ENCODE measurements at places on chromosomes 16 and 17.

GRCh38 chr17:44808156-44808555 is 21.9 kb downstream of the GJC1 start:
- DNase-seq = no peak

DNA sequence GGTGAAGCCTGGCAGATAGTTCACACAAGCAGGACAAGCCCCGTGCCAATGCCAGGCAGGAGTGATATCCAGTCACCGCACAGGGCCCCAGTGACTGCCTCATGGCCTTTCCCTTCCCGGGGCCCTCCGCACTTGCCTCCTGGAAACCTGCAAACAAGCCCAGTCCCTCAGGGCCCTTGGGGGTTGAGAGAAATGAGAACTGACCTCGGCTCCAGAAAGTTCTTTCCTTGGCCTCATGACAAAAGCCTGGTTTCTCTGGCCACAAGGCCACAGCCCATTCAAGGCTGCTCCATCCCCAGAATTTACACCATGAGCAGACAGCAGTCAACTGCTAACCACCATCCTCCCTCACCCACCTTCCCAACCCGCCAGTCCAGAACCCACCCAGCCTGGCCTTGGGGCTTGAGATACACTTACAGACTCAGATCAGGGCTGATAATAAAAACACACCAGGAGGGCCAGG is 77.6 kb downstream of the CCDC182 start:
- DNase-seq = no peak

- DNase-seq = no peak
These were observed 460.6 kb downstream of the KCNJ2 start for GRCh38 chr17:70629902-70630301.

GRCh38 chr17:36849871-36850348 is 87.4 kb upstream of the LHX1 start:
- no peak for DNase-seq

- DNase-seq = no peak
These were observed 6.9 kb downstream of the GNAO1 start for GRCh38 chr16:56198006-56198754.

DNA sequence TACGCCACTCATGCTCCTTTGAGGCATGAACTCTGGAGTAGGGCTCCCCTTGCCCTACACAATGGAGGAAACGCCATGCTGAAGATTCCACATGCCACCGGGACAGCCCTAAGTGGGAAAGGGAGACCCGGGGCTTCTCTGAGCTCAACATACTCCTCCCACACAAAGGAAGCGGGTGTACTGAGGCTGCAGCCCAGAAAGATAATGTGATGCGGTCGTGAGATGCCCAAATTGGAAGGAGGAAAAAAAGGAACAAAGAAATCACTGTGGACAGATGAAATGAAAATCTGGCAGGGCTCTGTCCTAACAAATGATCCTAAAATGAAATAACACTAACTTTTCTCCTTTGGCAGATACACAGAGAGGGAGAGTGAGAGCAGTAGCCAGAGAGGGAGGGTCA is 182.1 kb downstream of the ZFHX3 start:
- DNase-seq = no peak

DNA sequence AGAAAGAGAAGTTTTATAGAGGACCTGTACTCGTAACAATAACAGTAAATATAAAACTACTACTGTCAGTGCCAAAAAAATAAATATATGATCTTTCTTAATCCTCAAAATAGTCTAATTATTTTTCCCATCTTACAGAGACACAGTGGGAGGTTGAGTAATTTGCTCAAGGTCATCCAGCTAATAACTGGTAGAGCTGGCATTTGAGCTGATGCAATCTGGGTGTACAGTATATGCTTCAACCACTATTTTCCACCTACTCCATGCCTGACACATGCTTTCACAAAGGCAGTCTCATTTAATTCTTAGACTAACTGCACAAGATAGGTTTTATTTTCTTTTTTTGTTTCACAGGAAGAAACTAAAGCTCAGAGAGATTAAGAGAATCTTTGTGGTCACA is 33.6 kb downstream of the PIGL start:
- DNase-seq = no peak

DNA sequence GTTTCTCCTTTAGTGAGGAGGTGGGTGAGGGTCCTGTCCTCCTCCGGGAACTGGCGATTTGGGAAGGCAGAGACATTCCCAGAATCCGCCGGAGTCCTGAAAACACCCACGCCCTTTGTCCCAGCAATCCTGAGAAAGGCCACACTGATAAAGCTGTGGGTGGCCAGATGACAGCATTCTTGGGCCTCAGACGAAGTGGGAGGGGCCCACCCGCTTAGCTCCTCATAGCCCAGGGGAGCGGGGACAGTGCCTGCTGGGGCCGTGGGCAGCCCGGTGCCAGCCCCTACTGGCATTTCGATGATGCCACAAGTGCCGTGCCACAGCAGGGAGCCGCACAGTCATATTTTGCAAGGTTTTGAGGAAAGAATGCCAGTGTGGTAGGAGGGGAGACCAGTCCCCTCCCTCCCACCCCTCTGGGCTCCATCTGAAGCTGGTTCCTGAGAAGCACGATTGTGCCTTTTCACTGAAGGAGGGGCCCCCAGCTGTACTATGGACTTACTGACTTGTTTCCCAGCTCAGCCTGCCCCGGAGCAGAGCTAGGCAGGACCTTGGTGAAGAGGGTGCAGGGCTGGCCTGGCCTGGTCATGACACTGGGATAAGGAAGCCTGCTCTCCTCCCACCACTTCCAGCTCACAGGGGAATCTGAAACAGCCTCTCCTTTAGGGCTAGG is 20.9 kb upstream of the MPRIP start:
- DNase-seq = no peak

DNA sequence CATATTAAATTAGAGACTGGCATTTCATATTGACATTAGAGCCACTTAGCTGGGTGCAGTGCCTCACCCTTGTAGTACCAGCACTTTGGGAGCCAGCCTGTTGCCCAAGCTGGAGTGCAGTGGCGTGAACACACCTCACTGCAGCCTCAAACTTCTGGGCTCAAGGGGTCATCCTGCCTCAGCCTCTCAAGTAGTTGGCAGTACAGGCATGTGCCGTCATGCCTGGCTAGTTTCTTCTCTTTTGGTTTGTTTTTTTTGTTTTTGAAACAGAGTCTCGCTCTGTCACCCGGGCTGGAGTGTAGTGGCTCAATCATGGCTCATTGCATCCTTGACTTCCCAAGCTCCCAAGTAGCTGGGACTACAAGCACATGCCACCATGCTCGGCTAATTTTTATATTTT is 8.7 kb downstream of the PPM1E start:
- DNase-seq = no peak

- DNase-seq = no peak
These were observed 24.7 kb downstream of the NSMCE1 start for GRCh38 chr16:27243725-27244362.

GRCh38 chr17:78458736-78459335 is 80.4 kb downstream of the PGS1 start:
- DNase-seq = no peak

GRCh38 chr17:50266384-50267073 is 7.7 kb upstream of the TMEM92 start:
- DNase-seq = no peak

DNA sequence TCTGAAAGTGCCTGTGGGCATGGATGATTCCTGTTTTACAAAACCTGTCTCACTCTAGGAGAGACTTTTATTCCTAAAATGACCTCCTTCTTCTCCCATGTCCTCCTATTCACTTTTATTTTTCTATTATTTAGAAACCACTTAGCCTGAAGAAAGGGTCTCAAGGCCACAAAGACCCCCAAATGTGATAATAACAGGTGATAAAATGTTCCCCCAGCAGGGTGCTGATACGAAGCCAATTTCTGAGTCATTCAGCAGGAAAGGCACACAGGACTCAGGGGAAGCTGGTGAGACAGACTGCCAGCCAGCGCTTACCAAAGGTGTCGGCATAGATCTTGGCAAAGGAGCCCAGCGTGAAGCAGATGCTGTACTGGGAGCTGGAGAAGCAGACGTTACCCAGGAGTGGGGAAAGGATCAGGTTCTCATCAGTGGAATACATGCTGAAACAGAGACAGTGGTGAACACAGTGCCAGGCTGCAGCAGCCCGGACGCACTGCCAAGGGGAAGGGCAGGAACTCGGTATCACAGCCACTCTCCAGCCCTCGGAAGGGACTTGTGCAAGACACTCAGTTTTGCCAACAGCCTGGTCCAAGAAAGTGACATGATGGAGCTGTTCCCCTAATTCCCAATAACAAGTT is 24.6 kb downstream of the HIGD1B start:
- DNase-seq = no peak

GRCh38 chr16:57810197-57811031 is 8.1 kb upstream of the KIFC3 start:
- DNase-seq = no peak

DNA sequence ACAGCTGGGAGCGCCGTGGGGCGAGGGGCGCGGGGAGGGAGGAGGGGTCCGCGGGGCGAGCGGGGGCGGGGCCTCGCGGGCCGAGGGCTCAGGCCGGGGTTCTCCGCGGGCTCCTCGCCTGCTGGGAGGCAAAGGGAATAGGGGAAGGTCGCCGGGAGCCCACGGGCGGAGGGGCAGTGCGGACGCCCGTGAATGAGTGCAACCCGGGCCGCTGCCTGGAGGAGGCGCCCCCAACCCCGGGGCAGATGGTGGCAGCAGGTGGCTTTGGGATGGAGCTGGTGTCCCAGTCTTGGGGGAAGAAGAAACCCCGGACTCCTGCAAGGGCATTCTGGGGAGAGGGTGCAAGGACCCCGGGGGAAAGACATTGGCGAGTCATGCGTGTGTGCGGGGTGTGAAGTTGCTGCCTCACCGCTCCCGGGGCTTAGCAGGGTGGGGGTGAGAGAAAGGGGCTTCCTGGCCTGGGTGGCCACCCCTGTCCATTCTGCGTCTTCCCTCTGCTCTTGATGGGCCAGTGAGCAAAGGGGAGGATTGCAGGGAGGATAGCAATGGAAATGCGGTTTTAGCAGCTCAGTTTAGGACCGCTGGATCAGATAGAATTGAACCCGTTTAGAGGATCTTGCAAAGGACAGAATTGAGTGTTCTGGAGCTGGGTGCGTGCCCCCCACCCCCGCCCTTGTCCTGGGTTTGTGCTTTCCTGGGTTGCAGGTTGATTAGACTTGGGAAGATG is 526 bp downstream of the KIAA0513 start:
- no peak for DNase-seq

- no peak for DNase-seq
These were observed 7.3 kb downstream of the MAPK8IP3 start for GRCh38 chr16:1713331-1713730.

DNA sequence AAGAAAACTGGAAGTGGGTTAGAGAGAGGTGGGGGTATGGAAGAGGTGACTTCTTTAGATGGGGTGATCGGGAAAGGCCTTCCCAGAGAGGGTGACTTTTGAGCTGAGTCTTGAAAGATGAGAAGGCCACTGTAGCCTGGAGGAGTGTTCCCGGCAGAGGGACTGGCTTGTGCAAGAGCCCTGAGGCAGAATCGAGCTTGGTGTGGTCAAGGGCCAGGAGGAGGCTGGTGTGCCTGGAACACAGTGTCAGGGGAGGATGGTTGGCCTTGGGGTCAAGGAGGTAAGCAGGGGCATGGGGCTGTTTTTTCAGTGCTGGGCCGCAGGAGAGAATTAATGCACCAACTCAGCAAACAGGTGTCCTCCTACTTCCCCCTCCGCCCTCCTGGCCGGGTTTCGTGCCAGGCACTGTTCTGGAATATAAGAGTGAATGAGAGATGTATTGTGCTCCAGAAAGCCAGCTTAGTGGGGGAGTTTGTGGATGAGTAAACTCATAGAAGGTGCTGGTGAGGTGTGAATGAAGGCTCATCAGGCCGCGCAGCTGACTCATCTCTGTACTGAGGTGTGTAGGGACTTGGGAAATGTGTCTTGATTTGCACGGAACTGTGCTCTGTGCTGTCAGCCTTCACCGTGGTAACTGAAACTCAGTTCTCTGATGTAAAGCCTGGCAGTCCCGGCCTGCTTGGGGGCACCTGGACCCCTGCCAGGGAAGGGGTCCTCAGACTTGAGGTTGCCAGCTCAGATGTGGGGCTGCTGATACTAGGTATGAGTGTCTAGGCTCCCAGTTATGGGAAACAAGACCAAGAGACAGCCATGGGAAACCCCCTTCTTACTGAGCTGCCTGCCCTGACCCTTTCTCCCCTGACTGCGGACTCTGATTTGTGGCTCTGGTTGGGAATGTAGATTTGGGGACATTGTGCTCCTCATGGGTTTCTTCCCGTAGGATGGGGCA is 15.3 kb downstream of the KSR1 start:
- DNase-seq = no peak

GRCh38 chr17:47742319-47743181 is 9.5 kb downstream of the TBX21 start:
- peak; percentile 36 for DNase-seq

DNA sequence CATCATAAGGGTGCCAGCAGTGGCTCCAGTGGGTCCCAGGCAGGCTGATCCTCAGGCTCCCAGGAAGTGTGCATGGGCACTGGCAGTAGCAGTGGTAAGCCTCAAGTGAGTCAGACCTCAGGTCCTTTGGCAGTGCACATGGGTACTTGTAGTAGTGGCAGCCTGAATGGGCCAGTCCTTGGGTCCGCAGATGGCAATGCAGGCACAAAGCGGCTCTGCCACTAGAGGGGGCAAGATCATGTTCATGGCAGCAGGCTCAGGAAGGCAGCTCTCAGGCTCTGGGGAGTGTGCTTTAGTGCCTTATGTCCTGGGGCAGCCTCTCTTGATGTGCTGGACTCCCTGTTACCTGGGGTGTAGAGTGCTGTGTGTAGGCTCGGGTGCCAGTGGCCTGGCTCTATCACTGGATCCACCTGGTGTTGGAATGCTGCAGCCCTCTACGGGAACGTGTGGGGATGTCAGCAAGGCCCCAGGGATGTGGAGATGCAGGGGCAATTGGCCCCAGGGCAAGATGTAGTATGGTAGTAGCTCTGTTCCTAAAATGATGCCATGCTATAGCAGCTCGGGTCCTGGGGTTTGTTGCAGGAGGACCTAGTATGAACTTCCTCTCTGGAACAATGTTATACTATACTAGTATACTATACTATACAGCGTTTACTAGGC is 11.0 kb downstream of the ACSM3 start:
- peak; percentile 26 for DNase-seq

DNA sequence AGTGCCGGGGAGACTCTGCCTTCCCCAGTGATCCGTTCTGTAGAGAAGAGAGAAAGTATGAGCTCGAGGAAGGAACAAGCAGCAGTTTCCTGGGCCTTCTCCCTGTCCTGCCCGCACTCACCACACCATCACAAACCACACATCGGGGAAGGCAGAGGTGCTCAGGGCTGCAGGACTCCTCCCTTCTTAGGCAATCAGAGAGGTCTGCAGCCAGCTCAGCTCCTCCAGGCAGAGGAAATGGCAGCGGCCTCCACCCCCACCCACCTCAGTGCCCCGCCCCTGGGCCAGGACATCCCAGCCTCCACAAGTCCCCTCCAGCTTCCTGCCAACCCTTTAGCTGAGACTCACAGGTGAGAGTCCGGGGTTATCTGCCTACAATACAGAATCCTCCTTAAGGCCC is 2.0 kb downstream of the ZNF319 start:
- peak; percentile 24 for DNase-seq

GRCh38 chr16:7637446-7637845 is 304.8 kb downstream of the RBFOX1 start:
- DNase-seq = no peak

- DNase-seq = no peak
These were observed 18.9 kb downstream of the CA4 start for GRCh38 chr17:60168654-60169053.
